Central memory CD4-positive, alpha-beta T cell (primary cell): ENCODE measurements at places on chromosomes 4 and X.

DNA sequence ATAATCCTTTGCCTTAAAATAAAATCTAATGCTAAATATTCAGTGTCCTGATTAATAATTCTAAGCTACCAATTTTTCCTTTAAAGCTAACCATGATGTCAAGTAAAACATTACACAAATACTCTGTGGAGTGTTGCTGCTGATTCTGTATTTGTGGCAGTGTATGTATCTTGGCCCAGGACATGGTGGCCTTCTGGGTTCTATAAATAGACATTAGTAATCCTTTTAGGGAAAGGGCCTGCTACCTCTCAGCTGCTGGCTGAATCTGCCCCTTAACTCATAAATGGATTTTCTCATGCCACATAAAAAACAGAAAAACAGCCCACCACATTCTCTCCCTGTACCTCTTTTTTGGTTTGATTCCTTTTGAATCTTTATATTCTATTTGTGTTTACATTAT, 1.2 kb upstream of the XK start:
- no peak for DNase-seq

DNA sequence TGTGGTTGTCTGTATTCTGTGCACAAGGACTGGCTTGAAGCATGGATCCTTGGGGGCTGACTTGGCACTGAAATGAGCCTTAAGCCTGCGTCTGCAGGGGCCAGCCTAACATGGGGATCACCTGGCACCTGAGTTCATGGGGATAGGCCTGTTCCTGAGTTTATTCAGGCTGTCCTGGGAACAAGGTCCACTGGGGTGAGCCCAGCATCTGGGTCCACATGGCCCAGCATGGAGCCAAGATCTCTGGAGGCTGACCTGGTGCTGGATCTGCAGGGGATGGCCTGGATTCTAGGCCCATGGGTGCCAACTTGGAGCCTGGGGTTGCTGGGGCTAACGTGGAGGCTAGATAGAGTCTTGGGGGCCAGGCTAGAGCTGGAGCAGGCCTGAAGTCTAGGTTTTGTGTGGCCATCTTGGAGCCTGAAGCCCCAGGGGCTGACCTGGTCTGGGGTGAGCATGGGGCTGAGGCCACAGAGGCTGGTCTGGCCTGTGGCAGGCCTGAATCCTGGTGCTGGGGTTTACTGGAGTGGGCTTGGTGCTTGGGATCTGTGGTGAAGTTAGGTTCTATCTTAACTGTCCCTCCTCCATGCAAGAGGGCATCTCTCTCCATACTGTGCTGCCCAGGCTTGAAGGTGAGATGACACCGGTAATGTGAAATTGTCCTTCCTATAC, 652 bp upstream of the KLKB1 start:
- DNase-seq = no peak

DNA sequence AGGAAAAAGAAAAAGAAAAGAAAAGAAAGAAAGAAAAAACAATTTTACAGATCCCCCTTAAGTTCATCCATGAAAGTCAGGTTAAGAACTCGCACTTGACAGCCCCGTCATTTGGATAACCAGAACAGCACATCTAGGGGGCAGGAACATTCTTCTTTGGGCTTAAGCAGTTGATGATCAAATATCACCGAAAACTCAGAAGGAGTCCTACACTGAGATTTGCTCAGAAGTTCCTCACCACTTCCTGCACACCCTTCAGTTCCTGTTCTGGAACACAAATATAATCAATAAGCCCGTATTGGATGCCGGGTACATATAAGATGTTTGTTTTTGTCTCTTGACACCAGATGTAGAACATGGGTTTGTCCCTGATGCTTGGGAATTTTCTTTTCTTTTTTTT, 14.7 kb downstream of the NLGN3 start:
- no peak for DNase-seq

- no peak for DNase-seq
These were observed 47.4 kb downstream of the HTRA3 start for GRCh38 chr4:8316911-8317351.
